ENCODE measurements at places on chromosomes 1 and 21.

GRCh38 chr1:198575798-198576641 is 35.5 kb upstream of the ATP6V1G3 start:
- DNase-seq = no peak

GRCh38 chr1:214523124-214523824 is 28.1 kb downstream of the PTPN14 start:
- DNase-seq = no peak

GRCh38 chr21:33315946-33316710 is 8.6 kb upstream of the IFNAR1 start:
- DNase-seq = no peak

DNA sequence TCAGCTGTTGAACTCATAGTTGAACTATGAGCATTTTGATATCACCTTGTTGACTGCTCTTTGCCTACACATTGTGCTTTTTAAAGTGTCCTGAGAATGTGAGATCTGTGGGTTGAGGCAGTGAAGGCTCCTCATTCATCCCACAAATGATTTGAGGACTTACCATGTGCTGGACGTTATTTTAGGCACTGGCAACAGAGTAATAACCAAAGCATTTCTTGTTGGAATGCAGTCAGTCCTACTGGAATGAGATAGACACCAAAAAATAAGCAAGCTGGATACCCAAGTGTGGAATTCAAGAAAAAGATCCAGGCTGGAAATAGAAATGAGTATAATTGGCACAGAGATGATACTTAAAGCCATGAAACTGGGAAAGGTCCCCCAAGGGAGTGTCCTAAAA is 73.4 kb downstream of the ZP4 start:
- no peak for DNase-seq

GRCh38 chr1:70327306-70328076 is 27.0 kb downstream of the ANKRD13C start:
- no peak for DNase-seq
